Activated CD8-positive, alpha-beta memory T cell treated with anti-CD3 and anti-CD28 coated beads for 4 hours (primary cell): ENCODE measurements at places on chromosomes 1 and 21.

DNA sequence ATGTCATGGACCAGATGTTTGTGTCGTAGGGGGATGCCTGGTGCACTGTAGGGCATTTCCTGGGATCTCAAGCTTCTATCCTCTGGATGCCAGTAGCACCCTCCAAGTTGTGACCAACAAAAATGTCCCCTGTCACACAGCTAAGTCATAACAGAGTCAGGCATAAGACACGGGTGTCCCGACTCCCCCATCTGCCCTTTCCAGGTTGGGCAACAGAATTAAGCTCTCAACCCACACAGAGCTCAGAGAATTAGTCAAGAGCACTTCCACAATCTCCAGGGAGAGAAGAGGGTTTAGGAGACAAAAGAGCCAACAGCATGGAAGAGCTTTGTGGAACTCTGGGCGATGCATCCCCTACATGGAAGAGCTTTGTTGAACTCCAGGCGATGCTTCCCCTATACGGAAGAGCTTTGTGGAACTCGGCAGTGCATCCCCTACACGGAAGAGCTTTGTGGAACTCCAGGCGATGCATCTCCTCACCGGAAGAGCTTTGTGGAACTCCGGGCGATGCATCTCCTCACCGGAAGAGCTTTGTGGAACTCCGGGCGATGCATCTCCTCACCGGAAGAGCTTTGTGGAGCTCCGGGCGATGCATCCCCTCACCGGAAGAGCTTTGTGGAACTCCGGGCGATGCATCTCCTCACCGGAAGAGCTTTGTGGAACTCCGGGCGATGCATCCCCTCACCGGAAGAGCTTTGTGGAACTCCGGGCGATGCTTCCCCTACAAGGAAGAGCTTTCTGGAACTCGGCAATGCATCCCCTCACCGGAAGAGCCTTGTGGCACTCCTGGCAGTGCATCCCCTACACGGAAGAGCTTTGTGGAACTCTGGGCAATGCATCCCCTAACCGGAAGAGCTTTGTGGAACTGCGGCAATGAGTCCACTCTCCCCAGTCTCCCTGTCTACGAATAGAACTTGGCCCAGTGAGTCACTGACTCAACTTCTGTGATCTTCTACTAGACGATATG is 422.7 kb downstream of the KIF26B start:
- DNase-seq = no peak

GRCh38 chr1:196178083-196178635 is 430.1 kb downstream of the KCNT2 start:
- DNase-seq = no peak

- DNase-seq = no peak
Measured at GRCh38 chr21:38920631-38921398, 115.1 kb downstream of the ETS2 start.

DNA sequence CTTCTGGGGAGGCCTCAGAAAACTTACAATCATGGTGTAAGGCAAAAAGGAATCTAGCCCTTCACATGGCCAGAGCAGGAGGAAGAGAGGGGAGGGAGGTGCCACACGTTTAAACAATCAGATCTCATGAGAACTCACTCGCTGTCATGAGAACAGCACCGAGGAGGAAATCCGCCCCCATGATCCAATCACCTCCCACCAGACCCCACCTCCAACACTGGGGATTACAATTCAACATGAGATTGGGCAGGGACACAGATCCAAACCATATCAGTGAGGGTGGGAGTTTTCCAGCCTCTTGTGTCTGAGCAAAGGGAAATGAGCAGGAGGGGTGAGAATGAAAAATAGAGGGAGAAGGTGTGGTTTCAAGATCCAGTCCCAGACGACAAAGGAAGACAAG is 482.1 kb upstream of the VAMP3 start:
- DNase-seq = no peak

GRCh38 chr1:33147997-33148314 is 33.9 kb downstream of the TRIM62 start:
- no peak for DNase-seq

GRCh38 chr1:116020668-116021272 is 44.5 kb downstream of the SLC22A15 start:
- DNase-seq = no peak

DNA sequence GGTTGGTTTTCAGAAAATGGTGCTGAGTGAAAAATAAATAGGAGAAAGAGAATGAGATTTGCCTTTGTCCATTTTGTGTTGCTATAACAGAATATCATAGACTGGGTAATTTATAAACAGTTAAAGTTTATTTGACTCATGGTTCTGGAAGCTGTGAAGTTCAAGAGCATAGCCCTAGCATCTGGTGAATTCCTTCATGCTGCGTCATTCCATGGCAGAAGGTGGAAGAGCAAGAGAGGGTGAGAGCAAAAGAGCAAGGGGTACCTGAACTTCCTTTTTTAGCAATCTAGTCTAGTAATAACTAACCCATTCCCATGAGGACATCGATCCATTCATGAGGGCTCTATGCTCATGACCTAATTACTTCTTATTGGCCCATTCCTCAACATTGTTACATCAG is 209.1 kb upstream of the ZP4 start:
- no peak for DNase-seq
